ENCODE measurements at places on chromosomes 4 and X.

DNA sequence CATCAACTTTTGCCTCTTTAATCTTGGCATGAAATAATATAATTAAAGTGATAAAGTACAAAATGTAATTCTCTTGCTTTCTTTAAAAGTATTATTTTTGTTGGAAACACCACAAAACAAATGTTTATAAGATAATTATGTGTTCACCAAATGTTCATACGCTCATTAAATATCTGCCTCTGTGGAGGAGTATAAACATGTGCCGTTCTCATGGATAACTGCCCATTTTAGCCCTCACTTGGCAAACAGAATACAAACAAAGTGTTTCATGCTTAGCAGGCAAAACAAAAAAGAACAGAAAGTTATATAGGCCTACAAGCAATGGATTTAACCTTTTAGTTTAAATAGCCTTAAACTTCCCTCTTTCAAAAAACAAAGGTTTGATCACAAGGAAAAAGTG, 800.5 kb upstream of the DIAPH2 start:
- no peak for DNase-seq

DNA sequence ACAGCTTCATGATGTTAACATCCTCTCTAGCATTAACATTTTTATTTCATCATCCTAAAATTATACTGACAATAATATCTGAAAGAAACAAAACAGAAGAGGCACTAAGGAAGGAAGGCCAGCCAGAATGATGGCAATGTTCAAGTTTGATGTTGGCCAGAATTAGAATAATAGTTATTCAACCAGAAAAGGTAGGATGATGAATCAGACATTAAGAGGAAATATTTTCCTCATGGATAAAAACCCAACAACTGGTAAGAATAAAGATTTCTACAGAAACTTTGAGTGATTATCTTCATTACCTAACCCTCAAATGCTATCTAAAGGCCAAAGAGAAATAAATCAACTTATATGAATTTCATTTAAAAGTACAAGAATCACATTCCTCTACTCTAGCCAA, 105.2 kb downstream of the PDE5A start:
- no peak for DNase-seq

DNA sequence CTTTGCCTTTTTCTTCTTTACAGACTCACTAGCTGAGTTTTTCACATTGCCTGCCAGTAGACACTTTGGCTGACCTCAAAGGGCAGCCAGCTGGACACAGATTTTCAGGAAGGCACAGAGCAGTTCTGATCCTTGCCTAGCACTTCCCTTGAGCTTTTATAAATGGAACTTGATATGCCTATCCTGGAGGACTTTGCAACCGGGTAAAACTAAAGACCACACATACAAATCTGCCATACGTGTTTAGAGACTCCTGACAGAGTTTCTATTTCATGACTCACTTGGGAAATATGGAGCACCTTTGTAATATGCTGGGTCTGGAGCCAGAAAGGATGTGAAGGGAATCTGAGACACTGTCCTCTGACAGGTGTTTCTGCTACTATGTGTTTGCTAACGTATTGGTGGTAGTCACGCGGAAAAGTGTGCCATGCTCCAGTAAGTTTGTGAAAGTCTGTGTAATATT, 56.7 kb upstream of the RASSF6 start:
- no peak for DNase-seq

DNA sequence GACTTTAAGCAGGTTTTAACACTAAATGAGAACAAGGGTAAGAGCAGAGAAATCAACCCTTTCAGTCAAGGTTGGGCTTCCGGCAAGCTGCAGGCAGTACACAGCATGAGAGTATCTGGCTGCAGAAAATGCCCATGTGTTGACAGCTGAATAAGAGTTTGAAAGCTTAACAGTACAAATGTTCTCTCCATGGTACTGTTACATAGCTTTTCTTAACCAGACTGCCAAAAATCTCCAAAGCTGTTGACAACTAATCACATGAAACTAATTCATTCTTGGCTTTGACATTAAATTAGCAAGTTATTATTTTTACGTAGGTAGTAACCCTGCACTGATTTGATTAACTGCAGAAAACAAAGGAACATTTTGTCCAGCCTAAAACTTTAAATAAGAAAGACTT, 153.5 kb downstream of the SLC10A7 start:
- no peak for DNase-seq

GRCh38 chrX:39556056-39556455, 541.7 kb downstream of the BCOR start:
- DNase-seq: no peak

DNA sequence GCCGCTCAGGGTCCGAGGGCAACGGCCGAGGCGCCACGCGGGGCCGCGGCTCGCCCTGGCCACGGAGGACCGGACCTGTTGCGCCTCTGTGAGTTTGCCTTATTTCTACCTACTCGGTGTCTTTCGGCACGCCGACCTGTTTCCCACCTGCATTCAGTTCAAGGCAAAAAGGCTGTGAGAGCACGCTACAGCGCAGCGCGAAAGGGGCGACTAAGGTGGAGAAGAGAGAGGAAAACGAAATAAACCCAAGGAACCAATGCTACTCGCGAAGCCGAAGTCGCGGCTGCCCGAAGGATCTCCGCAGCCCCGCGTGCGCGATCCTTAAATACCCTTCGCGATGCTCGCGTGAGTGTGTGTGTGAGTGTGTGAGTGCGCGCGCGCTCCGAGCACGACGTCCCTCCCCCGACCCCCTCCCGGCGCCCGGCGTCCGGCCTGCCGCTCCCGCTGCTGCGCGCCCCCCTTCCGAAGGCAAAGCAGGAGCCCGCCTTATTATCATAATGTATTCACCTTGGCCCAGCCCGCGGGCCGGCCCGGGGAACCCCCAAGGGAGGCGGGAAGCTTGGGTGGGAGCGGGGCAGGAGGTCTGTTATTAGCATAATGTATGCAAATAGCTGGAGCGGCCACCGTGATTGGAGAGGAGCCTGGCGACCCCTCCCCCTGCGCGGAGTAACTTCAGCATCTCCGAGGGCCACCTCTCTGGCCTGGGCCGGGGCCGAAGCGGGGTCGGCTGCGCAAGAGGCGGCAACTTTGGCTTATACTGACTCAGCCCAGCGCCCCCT, at the start of gene COL25A1:
COL25A1 (minus strand) TSS at position 298 of the 779 bp plus-strand sequence.
- peak; percentile 22 for DNase-seq

GRCh38 chrX:75638332-75638731, 115.5 kb upstream of the ZDHHC15 start:
- no peak for DNase-seq

- DNase-seq: no peak
Measured at GRCh38 chr4:87580057-87580456, 28.3 kb upstream of the DSPP start.

DNA sequence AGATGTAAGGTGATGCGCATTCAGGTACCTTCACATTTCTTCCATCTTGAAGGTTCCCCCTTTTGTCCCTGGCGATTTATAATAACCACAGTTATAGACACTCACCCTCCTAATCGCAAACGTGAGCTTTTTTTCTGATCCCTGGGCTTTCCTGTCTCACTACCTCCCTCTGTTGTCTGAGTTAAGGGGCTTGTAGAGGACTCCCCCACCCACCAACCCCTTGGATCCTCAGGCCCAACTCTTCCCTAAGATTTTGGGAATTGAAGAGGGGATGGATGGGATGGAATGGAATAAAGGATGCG, 1.4 kb downstream of the CNKSR2 start:
- DNase-seq: no peak

DNA sequence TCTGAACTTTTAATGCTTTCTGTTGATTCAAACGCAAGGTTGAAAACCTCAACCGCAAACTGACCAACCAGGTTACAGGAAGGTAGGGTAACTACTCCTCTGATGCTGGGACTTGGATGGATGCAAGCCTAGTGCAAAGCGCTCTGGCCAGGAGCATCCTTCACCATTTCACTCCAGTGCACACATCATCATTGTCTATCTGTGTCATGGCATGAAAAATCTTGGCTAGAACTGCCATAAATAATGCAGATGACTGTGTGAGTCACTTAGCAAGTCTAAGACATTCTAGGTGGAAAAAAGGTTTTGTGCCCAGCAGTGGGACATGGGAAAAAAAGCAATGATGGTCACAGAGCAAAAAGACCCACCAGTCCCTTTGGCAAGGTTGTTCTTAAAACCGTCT, 10.9 kb downstream of the ADGRA3 start:
- no peak for DNase-seq

DNA sequence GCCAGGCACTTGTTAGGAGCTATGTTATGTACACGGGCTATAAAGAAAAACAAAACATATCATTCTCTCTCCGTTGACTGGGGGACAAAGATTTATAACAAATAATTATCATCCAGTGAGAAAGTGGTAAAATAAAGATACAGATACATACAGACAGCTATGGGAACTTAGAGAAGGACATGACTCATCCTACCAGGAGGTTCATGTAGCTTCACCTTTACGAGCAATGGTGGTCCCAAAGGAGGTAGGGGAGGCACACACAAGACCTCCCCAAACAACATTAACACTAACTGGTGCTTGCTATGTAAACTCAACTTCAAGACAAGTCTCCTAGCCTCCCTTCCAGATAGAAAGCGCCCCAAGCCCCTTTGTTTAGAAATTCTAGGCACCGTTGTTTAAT, 8.9 kb downstream of the AMBN start:
- DNase-seq: no peak

GRCh38 chrX:24248042-24248441, 65.8 kb downstream of the SUPT20HL2 start:
- no peak for DNase-seq

- DNase-seq: no peak
Measured at GRCh38 chr4:126470862-126471261, 1156.1 kb downstream of the FAT4 start.

Data from T-helper 9 cell (primary cell).